ENCODE measurements at places on chromosomes 12 and 14.

DNA sequence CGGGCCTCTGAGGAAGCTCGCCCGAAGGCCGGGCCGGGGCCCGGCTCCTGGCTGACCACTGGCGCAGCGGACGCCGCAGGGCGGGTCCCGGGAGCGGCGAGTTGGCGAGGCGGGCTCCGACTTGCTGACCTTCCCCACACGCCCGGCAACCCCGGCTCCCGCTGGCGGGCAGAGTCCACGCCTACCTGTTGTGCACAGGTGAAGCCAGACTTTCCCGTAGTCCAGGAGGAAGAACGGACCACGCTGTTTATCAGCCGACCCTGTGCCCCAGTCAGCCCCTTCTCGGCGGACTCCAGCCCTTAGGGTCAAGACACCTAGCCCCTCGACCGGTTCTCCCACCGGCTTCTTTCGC, 407 bp downstream of the HEATR5A start:
- DNase-seq: no peak

DNA sequence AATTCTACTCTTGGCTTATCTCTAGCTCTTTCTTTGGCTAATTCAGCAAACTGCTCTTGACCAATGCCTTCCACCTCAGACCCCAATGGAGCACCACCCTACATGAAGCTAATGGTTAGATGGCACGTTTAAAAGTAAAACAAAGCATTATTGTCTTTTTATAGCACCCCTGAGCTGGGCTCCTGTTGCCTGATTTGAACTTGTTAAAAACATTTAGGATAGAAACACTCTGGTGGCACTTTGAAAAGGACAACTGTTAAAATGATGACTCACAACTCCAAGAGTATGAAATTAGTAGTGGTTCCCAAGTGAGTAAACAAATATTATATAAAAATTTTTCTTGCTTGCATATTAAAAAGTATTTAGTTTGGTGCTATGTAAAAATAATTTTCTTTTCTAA, 299.6 kb upstream of the DCN start:
- no peak for DNase-seq

DNA sequence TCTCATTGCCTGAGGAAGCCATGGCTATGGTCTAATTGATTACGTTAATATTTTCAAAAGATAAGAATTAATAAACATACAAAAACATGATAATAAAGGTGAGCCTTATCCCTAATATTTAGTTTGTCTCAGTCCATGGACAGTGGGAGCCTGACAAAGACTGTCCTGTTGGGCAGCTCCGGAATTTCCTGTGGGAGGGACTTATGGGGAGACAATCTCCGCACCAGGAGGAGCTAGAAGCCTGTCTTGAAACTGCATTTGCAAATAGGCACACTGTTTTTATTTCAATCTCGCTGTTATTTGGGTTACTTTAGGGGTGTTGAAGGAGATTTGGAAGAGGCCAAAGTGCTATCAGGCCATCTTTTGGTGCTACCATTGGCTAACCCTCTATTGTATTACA, 50.8 kb upstream of the ZDHHC17 start:
- no peak for DNase-seq

GRCh38 chr12:46507766-46508165, 135.2 kb upstream of the SLC38A2 start:
- no peak for DNase-seq

GRCh38 chr12:91663310-91663709, 480.7 kb upstream of the DCN start:
- no peak for DNase-seq

DNA sequence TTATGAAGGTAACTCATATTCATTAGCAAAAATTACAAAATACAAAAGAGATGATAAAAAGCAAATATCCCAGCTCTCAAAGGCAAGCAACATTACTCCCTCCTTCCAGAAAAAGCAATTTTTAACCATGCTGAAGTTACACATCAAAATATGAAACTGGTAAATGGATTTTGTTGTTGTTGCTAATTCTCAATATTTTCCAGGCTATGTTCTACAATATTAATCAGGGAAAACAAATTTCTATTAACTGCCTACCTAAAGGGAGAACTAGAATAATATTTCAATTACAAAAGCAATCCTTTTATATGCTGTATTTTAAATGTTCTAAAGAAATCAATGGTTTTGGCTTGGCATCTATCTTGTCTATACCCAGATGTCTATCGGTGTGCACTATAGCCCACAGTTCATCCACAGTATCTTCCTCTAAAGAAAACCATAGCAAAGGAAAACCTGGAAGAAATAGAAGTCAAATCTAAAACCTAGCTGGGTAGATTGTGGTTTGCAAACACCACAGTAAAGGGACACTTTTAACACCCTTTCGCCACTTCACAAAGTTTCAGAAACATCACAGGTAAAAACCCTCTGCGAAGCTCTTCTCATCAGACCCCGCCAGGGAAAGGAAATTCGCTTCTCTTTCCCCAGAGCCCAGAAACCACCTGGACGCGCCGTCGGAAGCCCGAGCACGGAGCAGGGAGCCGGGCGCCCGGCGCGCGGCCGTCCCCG, 32.0 kb downstream of the TC2N start:
- no peak for DNase-seq

DNA sequence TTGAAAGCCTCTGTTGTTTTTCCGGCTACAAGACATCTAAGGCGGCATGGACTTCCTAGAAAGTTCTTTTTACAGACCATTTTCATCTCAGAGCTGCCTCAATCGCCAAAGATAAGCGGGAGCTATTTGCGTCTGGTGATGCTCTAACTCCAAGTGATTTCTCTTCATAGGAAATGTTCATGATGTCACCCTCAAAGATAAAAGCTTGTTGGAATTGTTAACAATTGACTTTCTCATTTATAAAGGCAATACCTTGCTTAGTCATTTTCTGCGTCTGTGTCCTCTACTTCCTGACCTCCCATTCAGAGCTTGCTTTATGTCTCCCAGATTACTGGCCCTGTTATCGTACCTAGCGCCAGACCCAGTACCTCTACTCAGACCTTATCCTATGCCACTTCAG, 259.0 kb upstream of the G2E3 start:
- DNase-seq: no peak

GRCh38 chr12:128394137-128394536, 127.2 kb downstream of the TMEM132C start:
- no peak for DNase-seq

- DNase-seq: no peak
Measured at GRCh38 chr12:111405859-111406473, at the start of gene SH2B3. TSS of gene SH2B3 (plus strand) at chr12:111405923. CDS start at chr12:111418146, 12,223 bp downstream.

DNA sequence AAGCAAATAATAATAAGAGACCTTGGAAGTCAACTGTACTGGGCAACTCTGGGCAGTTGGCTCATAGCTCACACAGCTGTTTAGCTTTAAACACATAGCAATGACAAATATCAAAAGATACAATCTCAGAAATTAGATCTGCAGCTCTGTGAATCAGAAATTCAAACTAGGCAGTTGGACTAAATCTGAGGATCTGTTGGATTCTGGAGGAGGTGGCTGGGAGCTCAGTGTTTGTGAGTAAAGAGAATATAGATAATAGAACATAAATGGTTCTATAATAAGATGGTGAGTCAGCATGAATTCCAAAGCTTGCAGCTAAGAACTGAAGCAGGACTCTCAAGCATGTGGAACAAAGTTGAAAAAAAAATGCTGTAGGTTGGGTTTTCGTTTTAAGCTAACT, 1949.4 kb upstream of the SEL1L start:
- DNase-seq: no peak

- no peak for DNase-seq
Measured at GRCh38 chr14:59465316-59466135, at the start of gene GPR135. TSS of gene GPR135 (minus strand) at chr14:59465380. CDS start at chr14:59465226, 154 bp downstream.

- DNase-seq: no peak
Measured at GRCh38 chr12:83145325-83145840, 458.7 kb downstream of the TMTC2 start.

DNA sequence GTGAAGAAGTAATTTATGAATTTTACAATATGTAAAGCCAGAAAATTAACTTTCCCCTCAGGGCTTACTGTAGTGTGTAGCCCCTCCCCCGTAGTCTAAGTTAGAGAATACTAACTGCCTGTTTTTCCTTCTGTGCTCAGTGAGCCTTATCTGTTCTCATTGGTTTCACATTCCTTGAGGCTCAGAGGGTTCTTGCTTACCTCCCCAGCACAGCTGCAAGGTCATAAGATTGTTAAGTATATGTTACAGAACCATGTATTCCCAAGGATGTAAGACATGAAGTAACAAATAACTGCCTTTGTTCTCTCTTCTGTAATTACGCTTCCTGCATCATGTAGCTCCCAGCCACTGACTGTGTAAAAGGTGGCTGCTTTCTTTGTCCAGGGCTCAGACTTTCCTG, 1351.1 kb downstream of the TMEM121 start:
- DNase-seq: no peak

DNA sequence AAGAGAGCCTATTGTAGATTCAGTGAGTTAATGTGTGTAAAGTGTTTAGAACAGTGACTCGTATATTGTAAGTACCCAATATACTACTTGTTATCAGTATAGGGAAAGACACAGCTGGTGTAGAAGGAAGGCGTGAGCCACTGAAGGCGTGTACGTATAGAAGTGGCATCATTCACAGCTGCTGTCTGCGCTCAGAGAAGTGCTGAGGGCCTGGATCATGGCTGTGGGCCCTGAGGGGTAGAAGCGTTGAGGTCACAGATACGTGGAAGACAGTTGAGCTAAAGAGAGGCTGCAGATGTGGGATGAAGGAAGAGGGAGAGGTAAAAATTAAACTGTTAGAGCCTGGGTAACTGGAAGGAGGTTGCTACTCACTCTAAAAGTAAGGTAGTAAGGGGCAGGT, 5.9 kb downstream of the C12orf75 start:
- no peak for DNase-seq

DNA sequence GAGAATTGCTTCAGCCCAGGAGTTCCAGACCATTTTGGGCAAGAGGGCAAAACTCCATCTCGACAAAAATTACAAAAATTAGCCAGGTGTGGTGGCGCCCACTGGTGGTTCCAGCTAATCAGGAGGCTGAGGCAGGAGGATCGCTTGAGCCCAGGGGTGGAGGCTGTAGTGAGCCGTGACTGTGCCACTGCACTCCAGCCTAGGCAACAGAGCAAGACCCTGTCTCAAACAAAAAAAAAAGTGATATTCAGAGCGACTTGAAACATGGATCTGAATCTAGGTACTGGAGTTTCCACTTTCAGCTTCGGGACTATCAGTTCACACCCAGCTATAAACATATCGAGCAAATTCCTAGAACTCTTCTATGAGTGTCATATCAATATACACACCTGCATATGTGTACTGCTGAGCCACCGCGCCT, 16.3 kb upstream of the RNF34 start:
- DNase-seq: no peak

GRCh38 chr12:14393751-14394150, 28.3 kb downstream of the ATF7IP start:
- DNase-seq: no peak

- no peak for DNase-seq
Measured at GRCh38 chr14:24613241-24613640, 3.8 kb upstream of the GZMH start.

- DNase-seq: no peak
Measured at GRCh38 chr12:32589165-32589865, 89.8 kb upstream of the DNM1L start.

DNA sequence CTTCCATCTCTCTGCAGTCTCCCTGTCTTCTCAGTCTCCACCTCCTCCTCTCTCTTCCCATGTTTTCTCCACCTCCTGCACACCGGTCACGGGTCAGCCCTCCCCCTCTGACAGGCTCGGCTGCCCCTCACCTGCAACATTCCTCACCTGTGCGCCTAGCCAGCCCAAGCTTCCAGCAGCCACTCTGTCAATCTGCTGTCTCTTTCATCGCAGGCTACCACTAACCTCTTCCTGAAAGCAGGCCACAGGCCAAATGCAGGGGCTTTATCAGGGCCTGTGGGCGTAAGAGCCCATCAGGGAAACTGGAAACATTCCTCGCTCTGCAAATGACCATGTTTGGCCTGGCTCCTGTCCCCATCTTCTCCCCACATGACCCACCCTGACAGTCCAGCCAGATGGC, 34.5 kb downstream of the CMKLR1 start:
- DNase-seq: no peak

- no peak for DNase-seq
Measured at GRCh38 chr12:110245369-110245772, 35.7 kb upstream of the ATP2A2 start.

DNA sequence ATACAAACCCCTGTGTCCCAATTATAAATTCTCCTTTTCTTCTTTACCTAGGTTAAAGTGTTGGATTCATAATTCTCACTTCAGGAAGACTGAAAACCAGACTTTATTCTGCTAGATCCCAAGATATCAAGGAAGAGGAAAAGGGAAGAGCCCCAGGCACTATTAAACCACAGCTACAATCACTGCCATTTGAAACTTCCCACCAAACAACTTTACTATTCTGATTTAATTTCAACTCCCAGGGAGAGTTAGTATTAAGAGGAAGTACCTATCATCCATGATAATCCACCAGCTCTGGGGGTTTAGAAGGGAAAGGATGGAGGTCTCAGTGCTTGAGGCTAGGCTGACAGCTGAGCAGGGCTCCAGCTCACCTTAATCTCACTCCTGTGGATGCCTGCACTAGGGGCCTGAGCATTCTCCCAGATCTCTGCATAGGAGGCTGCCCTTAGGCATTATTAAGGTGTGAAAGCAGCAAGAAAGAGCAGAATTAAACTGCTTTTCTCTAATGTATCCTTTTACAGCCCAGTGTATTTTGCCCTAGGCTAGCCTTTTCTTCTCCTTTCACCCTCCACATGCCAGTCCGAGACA, 52.9 kb downstream of the MYF5 start:
- DNase-seq: no peak

GRCh38 chr14:69699748-69700303, 67.1 kb upstream of the SRSF5 start:
- no peak for DNase-seq

DNA sequence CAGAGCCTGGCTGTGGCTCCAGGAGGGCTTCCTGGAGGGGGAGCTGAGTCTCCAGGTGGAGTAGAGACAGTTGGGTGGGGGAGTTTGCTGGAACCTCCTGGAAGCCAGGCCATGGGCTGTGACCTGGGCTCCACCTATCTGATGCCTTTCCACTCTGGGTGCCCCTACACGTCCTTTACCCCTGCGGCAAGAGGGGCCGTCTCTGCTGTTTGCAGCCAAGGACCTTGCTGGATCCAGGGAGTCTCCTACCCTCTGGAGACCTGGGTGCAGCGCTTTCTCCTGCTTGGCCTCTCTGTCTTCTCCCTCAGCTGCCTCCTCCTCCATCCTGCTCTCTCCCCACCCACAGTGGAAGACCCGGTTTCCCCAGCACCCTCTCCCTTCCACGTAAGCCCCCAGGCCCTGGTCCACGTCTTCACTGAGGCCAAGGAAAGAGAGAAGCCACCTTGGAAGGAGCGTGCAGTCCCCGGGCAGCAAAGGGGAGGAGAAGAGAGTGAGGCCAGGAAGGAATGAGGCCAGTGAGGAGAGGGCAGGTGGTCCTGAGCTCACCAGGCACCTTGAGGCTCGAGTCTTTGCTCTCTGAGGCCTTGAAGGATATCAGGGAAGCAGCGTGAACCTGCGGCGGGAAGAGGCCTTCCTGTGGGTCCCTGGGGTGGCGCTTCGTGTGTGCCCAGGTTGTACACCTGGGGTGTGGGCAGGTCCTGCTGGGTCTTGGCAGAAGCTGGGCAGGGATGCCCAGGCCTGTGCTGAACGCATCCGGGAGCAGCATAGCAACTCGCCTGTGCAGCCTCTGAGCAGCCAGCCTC, 294.3 kb upstream of the RTL1 start:
- no peak for DNase-seq

- no peak for DNase-seq
Measured at GRCh38 chr12:93912086-93912733, 235.0 kb downstream of the CRADD start.

- no peak for DNase-seq
Measured at GRCh38 chr12:82655751-82656150, 31.0 kb upstream of the TMTC2 start.

- DNase-seq: no peak
Measured at GRCh38 chr14:97113339-97113738, 316.2 kb downstream of the VRK1 start.

Data from H4 (cell line).